ENCODE measurements at places on chromosomes 7 and 10. TPM values are rescaled to one million over a fixed set of nuclear protein-coding genes. Genes with fewer than 3 reads are reported as not detected.

GRCh38 chr7:44247868-44248651 is 47.3 kb downstream of the YKT6 start:
- no peak for DNase-seq

- no peak for DNase-seq
Measured at GRCh38 chr7:114392686-114393085, 21.9 kb upstream of the FOXP2 start.

DNA sequence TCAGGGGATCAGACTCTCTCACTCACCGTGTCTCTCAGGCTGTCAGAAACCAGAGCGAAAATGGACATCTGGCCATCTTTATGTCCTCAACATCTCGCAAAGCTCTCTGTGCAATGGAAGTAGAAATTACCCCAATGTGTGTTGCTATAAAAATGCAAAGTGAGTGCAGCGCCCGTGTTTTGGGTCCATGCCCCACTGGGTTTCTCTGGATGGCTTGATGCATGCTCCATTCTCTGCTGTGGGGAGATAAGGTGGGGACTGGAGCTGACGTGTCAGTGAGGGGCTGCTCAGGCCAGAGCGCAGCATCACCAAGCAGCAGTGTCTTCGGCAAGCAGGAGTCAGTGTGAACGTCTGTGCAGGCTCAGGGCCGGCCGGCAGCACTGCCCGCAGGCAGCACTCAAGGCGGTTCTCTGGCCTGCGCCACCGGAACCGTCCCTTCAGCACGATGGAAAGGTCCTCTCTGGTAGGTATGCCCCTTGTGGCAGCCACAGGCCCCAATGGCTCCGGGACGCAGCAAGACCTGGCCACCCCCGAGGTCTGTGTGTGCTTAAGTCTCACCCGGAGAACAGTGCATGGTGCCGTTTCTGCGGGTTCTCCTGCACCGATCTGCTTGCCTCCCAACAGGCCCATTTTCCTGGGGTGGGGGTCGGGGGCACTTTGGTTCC is 30.2 kb downstream of the WDR86 start:
- DNase-seq = no peak

DNA sequence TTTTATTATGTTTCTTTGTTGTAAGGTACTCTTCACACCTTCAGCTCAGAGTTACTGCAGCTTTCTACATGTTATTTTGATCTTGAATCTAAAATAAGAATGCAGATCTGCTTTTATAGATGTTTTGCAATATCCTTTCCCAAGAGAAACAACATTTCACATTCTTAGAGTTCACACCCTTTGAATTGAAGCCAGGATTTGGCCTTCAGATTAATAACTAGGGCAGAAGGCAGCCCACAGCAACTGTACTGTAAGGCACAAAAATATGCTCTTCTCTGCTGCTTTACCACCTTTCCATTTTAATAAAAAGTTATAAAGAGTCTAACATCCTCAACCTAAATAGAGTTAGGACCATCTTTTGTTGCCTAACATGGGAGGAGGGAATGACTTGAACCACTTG is 224.7 kb downstream of the LHFPL3 start:
- DNase-seq = no peak

DNA sequence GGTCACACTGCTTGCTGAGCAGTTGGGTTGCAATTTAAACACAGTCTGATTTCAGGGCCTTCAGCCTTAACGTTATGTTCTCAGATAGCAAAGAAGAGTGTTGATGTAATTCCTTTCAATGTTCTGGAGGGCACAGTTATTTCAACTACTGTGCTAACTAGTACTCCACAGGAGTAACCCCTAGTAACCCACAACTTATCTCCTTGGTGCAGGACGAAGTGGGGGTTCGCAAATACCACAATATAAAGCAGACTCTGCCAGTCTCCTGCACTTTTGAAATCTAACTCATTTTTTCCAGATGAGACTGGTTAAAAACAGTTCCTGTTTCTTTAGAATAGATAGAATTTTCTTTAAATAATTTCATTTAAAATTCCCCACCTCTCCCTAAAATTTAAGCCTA is 47.1 kb upstream of the NCAPG2 start:
- no peak for DNase-seq

- DNase-seq = no peak
Measured at GRCh38 chr7:4045975-4046374, 636.1 kb upstream of the FOXK1 start.

DNA sequence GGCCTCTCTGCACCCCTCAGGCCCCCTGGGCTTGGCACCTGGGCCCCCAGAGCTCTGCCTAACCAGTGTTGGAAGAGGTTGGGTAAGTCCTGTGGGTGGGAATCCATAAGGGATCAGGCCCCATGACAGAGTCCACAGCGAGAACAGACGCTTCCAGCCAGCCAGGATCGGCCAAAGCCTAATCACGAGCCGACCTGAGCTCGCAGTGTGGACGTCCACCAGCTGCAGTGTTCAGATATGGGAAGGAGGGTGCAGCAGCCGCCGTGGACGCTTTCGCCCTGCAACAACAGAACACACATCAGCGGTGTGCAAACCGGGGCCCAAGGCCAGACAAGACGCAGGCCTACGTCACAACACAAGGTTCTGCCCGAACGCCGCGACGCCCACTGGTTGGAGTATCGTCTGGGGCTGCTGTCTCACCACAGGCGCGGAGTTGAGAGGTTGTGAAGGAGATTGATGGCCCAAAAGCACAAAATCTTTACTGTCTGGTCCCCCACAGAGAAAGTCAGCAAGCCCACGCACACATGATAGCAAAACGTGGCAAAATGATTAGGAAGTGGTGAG is 102.1 kb downstream of the FOXL3 start:
- no peak for DNase-seq

- DNase-seq = no peak
Measured at GRCh38 chr7:25671111-25671510, 442.8 kb upstream of the NPVF start.

DNA sequence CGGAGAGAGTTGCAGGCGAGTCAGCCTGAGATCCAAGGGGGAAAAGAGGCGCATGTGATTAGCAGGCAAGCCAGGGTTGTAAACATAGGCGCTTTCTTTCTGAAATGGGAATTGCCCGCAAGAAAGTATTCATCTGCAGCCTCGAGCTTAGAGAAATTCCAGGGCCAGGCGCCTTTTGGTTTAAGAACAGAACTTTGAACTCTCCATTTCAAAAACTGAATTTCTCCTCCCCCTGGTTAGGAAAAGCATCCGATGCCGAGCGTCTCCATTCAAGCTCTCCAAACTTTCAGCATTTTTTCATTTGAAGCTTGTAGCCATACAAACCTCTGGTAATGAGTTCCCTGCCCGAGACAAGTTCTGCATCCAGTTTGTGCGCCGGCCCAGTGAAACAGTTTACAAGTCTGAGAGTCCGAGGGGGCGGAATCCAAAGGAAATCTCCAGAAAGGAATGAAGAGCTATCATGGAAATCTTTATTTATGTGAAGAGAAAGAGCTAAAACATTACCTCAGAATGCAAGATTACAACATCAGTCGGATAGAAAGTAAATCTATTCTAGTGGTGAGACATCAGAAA is 69.9 kb downstream of the FAM204A start:
- DNase-seq = no peak

The CD36 gene
- 35.3 TPM for polyA plus RNA-seq

The STAG3 gene
- polyA plus RNA-seq = 16.6 TPM

The ITPRID1 gene
- 0.01 TPM for polyA plus RNA-seq

The PNLIPRP1 gene
- not detected for polyA plus RNA-seq

The FFAR4 gene
- not detected for polyA plus RNA-seq

The OR9A2 gene
- polyA plus RNA-seq = not detected

Measured in right renal pelvis (tissue), 4 donors.